ENCODE measurements at places on chromosomes 4 and X.

- no peak for DNase-seq
These were observed 6.1 kb downstream of the XPNPEP2 start for GRCh38 chrX:129744861-129745321.

DNA sequence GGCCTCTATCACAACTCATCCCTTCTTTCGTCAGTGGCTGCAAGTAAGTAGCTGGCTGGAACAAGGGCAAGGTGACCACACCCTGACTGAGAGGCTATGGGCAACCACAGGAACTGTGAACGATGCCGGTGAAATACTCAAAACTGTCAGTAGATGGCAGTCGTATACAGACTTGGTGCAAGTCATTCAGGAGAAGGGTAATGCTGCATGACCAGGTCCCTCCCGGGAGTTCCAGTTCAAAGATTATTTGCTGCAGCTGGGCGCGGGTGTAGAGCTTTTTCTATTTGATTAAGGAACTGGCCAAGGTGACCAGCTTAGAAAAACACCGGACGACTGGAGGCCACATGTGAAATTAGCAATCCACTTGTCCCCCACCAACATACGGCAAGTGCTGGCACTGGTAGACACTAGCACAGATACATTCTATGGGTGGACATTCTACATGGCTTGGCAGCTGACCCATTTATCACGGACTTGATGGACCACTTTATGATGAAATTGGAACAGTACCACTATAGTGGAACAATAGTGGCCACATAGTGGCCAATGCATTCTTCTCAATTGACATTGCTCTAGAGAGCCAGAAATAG lies 726.6 kb downstream of the TRAM1L1 start:
- peak; percentile 48 for DNase-seq

GRCh38 chr4:147808447-147808846 lies 76.6 kb downstream of the ARHGAP10 start:
- no peak for DNase-seq

DNA sequence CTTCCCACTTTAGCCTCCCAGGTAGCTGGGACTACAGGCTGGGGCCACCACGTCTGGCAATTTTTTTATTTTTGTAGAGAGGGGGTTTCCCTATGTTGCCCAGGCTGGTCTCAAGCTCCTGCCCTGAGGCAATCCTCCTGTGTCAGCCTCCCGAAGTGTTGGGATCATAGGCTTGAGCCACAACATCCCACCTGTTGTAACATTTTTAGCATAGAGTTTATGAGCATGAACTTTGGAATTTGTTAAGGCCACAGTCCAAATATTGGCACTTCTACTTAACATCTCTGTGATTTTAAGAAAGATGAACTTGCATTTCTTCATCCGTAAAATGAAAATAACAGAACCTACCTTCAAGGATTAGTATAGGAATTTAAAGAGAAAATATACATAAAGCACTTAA lies 445.6 kb downstream of the IQCM start:
- no peak for DNase-seq

DNA sequence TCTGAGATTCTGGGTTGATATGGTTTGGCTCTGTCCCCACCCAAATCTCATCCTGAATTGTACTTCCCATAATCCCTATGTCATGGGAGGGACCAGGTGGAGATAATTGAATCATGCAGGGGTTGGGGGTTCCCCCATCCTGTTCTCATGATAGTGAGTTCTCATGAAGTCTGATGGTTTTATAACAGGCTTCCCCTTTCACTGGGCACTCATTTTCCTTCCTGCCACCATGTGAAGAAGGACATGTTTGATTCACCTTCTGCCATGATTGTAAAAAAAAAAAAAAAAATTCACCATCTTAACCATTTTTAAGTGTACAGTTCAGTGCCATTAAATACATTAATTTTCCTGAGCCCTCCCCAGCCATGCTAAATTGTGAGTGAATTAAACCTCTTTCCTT lies 42.6 kb downstream of the SUPT20HL2 start:
- DNase-seq, result no peak

DNA sequence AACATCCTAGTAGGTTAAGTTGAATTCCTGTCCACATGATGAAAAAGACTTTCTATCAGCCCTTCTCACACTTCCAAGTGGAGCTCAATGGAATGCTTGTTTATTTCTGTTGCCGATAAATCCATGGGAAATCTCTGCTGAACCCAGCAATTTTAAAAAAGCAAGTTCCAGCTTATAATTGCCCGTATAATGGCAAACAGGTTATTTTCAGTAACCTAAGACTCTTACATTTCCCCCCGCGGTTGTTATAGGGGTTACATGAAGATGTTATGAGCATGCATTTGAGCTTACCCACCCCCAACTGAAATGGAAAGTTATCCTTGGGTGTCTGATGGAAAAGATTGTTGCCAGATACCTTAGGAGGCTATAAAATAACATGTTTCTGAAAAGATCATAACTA lies 136.2 kb downstream of the PALLD start:
- DNase-seq, result no peak

DNA sequence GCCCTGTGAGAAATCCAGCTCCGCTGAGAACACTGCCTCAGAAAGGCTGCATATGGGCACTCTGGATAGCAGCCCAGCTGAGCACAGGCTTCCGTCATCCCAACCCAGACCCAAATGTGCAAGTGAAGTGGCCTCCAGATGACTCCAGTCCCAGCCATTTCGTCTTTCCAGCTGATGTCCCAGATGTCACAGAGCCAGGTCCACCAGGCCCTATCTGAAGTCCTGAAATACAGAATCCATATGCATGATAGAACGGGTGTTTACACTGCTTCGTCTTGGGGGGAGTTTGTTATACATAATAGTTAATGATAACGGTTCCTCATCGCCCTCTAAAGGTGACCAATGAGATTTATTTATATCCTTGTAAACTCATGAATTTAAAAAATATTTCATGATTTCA lies 72.6 kb upstream of the TRIM2 start:
- no peak for DNase-seq

DNA sequence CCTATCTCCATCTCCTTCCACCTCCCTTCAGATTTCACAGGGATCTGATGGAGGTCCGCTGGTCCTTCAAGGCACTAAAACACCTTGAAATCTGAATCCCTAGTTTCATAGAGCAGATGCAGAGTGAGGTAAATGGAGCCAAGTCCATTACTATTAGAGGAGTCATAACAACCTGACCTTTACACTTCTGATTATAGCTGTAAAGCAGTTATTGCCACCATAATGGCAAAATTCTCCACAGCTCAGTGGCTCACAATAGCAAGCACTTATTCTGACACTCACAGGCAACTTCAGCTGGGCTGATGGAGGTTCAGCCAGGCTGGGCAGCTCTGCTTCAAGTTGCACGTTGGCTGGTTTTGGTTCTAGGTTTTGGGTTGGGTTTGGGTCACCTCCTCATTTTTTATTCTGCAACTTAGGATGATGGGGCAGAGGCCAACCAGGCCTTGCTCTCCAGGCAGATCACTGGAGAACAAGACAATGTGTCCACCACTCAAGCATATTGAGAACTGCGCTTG lies 51.4 kb upstream of the LRAT start:
- no peak for DNase-seq

- no peak for DNase-seq
These were observed 2595.3 kb downstream of the ARAP2 start for GRCh38 chr4:33649015-33649414.

GRCh38 chr4:76697129-76697803 lies 200.7 kb downstream of the SOWAHB start:
- DNase-seq, result no peak

DNA sequence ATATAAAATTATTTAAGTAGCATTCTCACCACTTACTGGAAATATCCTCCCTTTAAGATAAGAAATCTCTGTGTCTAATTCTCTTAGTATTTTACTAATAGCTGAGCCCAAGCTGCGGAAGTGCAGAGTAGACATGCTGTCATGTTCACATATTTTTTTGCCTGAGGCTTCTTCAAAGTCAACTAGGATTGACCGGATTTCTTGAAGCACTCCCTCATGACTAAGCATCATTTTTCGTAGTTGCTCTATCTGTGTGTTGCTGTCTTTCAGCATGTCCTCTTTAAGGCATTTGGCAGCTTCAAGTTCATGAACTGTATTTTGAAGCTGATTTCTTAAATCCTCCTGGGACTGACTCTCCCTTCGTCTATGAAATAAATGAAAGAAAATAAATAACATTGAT lies 36.9 kb downstream of the CCDC158 start:
- no peak for DNase-seq

DNA sequence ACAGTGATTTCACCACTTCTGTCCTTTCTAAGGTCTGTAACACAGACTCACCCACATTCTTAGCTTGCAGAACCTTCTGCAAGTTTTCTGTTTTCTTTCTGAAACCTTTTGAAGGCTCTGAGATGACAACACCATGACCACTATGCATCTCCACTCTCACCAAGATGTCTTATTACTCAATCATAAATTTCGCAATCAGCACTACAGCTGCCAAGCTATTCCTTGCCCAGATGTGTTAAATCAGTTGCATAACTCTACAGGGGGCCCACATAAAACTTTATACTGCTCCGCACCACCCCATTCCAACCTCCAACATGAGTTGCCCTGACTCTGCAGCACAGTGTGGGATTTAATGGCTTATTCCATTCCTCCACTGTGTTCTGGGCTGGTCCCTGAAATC lies 229.9 kb downstream of the COL25A1 start:
- DNase-seq, result peak; percentile 63

- no peak for DNase-seq
These were observed 299.9 kb downstream of the UNC5C start for GRCh38 chr4:95248720-95249425.

- no peak for DNase-seq
These were observed 7.1 kb downstream of the NHSL2 start for GRCh38 chrX:71917621-71918343.

DNA sequence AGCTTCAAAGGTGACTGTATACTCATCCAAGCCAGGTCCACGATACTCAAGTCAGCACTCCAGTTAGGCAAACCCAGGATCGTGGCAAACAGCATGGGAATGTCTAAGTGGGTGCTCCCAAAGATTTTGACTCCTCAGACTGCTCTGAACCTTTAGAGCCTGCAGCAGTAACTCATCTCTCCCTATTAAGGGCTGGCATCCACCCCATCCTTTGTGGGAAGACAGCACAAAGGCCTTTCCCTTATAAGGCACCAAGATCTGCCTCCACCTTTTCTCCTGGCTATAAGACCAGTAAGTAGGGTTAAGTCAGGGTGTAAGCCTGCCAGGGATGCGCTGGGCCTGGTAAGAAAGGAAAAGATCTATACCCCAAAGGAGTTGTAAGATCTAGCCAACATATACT lies 23.6 kb upstream of the SLC25A43 start:
- DNase-seq, result peak; percentile 35

DNA sequence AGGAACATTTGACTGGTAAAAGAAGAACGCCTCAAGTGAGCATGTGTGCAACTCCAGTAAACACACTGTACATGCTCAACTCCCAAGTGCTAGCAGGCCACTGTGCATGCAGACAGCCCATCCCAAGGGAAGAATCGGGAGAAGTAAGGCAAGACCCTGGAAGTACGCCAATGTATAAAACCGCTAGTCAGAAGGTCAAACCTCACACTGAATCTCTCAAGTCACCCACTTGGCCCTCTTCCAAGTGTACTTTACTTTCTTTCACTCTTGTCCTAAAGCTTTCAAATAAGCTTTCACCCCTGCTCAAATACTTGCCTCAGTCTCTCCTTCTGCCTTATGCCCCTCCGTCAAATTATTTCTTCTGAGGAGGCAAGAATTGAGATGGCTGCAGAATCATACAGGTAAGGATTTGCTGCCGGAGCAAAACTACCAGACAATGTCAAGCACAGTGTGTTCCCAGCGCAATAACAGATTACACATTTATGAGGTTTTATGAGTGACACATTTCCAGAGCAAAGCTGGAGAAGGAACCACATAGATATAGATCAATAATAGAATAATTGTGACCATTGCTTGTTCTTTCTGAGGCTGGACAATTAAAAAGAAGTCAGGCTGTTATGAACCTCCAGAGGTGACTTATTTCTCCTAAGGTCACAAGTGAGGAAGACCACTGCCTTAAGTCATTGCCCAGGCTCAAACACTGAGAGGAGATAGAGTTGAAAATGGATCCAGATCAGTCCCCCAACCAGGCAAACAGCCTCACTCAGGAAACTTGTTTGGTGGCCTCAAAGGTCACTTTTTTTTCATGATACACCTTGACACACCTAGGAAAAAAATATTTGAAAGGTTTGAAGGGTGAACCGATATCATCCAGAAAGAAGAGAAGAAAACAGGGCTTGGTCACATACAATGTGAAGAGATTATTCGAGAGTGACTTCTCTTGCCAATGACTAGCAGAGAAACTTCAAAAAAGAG lies 26.3 kb downstream of the CXCL1 start:
- DNase-seq, result no peak

GRCh38 chrX:23788521-23788920 lies 5.5 kb downstream of the SAT1 start:
- DNase-seq, result no peak

- DNase-seq, result no peak
These were observed 85.3 kb downstream of the ANXA10 start for GRCh38 chr4:168177546-168178149.

GRCh38 chr4:173766171-173766600 lies 236.2 kb upstream of the HAND2 start:
- DNase-seq, result no peak

- DNase-seq, result no peak
These were observed 548.7 kb upstream of the DIPK2B start for GRCh38 chrX:45749375-45749774.

GRCh38 chr4:98921292-98921691 lies 7.6 kb downstream of the EIF4E start:
- DNase-seq, result no peak

GRCh38 chrX:17417372-17417771 lies 42.4 kb downstream of the NHS start:
- DNase-seq, result no peak

- no peak for DNase-seq
These were observed 964 bp upstream of the GPR82 start for GRCh38 chrX:41722816-41723618.

DNA sequence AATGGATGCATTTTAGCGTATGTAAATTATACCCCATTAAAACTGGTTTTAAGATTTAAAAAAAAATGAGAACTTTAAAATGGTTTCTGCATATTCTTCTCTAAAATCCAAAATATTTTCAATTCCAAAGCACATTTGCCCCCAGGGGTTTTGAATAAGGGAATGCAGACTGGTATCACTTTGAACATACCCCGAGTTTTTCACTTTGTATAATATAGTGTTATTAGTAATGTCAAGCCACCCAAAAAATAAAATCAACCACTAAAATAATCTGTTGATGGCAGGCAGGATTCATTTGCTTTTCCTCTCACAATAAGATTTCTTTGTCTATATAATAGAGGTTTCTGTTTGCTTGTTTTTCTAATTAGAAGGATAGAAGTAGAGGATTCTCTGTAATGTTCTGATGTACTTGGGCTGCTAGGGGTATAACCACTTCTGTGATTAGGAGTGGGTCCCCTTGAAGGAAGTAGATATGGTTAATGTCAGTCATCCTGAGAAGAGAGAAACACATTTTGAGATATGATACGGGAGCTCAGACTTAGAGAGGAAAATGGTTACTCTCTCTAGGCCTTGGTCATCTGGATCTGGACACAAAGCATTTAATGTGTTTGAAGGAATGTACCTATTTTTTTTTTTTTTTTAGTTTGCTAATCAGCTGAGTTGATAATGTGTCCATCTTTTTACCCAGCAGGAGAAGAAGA lies 9.3 kb upstream of the LIN54 start:
- no peak for DNase-seq

- DNase-seq, result no peak
These were observed 3.6 kb upstream of the FHL1 start for GRCh38 chrX:136143711-136144110.

- DNase-seq, result no peak
These were observed 676.7 kb upstream of the ACTRT1 start for GRCh38 chrX:128728943-128729342.

Data from MG63 (cell line).